Mesothelial cell of epicardium (in vitro differentiated cells): ENCODE measurements at places on chromosomes 2 and 18.
A peak's percentile ranks its signal among the peaks of the same experiment; 100 is the strongest.

DNA sequence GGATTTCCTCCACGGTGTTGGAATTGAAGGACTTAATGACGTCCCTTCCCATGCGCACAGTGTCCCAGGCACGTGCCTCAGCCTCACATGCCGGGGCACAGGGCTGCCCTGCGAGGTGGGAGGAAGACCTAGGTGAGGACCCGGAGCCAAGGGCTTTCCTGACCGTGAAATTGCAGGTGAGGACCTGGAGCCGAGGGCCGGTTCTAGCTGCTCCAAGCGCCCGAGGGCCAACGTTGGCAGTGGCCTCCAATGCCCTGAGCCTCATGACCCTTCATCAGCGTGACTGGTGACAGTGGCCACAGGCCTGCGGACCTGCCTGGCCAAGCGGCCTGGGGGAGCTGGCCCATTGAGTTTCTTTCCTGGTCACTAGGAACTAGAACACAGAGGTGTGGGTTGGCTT is 338.2 kb upstream of the MYT1L start:
- DNase-seq: no peak

DNA sequence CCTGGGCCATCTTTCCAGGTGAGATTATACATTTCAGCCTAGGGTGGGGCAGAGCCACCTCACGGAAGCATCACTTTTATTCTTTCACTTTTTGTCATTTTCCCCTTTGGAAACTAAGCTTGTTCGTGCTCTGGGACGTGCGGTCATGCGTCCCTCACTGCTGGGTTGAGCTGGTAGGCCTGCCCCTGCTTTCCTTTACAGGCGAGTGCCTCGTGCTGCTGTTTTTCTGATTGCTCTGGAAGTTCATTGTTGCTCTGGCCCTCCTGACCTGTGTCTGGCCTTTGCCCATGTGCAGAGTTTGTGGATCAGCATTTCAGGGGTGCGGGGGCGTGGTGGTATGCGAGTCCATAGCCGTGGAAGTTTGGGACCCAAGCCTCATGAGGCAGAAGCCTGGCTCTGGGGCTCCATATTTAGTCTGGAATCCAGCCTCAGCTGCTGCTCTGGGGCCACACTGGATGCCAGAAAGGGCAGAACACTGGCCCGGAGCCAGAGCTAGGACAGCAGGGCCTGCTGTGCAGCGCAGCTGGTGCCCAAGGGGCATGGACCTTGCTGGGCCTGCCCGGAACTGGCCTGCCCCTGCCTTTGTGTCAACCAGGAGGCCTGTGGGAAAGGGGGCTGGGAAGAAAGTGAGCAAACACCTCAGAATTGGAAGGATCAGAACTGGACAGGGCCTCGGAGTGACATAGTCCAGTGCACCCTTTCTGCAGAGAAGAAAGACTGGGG is 51.1 kb downstream of the CTIF start:
- DNase-seq: no peak

DNA sequence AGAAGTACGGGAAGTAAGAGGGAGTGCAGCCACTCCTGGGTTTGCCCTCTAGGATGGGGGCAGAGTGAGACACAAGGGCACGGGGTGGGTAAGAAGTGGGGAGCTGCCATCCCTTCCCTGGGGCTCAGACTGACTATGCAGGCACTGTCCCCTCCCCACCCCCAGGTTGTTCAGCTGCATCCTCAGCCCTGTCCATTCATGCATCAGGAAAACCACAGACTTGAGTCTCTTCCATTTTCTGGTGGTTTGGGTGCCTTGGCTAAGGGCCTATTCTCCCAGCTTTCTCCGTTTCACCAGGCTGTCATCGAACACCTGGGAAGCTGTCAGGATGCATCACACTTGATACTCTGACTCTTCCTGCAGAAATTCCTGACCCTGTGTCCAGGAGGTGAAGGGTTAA is 111.9 kb downstream of the TFCP2L1 start:
- DNase-seq: no peak

- DNase-seq: no peak
These were observed 668.1 kb downstream of the EPHA4 start for GRCh38 chr2:220904015-220904414.

GRCh38 chr18:59514203-59514602 is 155.1 kb upstream of the LMAN1 start:
- DNase-seq: no peak

- DNase-seq: no peak
These were observed 1.6 kb downstream of the CNDP2 start for GRCh38 chr18:74497778-74498177.

GRCh38 chr2:27954771-27955383 is 64.3 kb downstream of the BABAM2 start:
- no peak for DNase-seq

GRCh38 chr2:176488431-176488830 is 219.2 kb downstream of the MTX2 start:
- DNase-seq: no peak

DNA sequence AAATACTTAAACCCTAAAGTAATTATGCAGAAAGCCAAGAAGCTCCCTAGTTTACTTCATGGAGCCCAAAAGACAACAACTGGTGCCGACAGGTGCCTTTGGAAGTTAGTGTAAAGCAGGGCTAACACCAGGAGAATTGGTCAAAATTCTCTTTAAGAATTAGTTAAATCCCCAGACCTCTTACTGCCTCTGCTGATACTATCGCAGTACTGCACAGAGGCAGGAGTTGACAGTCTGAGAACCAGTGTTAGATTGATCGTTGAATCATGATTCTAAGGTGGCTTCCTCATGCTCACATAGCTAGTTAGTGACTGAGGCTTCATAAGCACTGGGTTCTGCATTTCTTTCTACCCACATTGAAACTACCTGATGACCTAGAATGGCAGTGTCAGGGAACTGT is 445.0 kb downstream of the XIRP2 start:
- DNase-seq: no peak

DNA sequence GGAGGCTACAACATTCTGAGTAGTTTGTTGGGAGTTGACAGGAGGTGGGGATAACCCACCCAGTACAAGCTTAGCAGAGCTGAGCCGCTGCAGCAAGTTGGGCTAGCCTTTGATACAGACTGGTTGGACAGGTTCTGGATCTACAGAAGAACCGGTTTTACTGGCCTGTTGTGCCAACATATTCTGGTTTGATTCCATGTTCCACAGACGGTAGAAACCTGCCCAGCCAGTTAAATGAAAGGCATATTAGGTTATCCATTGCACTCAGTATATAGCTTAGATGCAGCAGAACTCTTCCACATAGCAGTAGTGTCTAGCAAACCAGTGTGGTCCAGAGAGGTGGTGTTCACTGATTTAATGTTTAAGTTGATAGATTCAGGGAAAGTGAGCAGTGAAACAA is 19.3 kb upstream of the RBBP8 start:
- peak; percentile 50 for DNase-seq

- DNase-seq: no peak
These were observed 128.2 kb upstream of the CXCR4 start for GRCh38 chr2:136246086-136246669.

- DNase-seq: no peak
These were observed 66.3 kb downstream of the FIGN start for GRCh38 chr2:163669506-163669905.

GRCh38 chr2:36762764-36763490 is 66.4 kb downstream of the VIT start:
- no peak for DNase-seq

DNA sequence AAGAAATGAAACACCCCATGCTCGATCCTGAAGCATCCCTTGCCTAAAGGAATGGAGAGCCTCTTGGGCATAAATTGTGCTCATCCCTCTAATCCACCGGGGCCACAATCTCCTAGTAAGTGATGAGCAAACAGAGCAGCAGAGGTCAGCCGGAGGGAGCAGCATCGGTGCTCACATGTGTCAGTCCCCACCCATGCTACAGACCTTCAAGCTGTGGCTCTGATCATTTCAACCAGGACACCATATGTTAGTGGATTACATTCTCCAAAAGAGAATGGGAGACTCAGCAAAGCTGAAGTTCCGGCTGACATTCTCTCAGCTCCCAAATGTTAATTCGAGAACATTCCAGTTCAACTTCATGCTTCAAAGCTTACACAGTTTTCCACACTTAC is 75.6 kb downstream of the AAK1 start:
- no peak for DNase-seq

DNA sequence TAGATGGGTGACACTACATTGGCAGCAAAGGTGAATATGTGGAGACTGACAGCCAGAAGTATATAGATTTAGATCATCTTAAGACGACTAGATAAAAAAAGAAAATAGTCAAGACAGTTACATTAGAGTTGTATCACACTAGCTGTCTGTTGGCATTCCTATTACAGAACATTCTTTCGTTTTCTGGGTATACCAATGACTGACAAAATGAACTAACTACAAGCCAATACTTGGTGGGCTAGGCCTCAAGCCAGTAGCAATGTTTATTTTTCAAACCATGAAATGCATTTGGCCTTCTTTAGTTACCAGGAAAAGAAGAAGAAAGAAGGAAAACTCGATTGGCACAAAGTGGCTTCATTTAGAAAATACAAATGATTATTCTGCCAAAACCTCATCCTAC is 944.9 kb upstream of the ZEB2 start:
- no peak for DNase-seq

GRCh38 chr18:64444819-64445218 is 295.9 kb upstream of the LINC00305 start:
- DNase-seq: no peak

DNA sequence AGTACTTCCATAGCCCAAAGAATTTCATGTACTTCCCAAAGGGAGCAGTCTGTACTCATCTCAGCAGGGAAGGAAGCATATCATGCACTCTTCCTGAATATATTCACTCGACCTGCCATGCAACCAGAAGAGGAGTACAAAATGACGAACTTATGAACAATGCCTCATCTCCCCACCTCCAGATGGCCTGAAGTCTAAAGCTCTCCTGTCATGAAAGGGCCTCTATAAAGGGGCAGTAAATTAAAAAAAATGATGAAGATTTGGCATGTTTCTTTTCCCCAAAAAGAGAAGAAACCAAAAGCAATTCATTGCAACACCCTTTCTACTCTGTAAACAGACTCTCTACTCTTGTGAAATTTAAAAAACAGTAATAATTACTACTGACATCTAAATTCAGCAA is 1601.1 kb downstream of the LRP1B start:
- DNase-seq: no peak

DNA sequence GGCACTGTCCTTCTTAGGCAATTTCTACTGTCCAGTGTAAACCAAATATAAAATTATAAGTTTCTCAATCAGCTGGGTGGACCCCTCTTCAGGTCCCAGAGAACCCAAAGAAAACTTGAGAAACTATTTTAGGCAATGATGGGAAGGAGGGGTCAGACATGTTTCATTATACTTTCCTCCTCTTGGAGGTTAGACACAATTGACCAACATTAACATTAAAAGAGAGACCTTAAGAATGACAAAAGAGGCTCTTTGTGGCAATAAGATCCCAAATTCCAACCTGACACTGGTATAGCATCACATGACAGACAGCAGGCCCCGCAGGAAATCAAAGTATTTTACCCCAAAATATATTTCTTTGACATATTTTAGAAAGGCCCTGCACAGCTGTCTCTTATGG is 73.1 kb downstream of the LRRTM1 start:
- no peak for DNase-seq

- DNase-seq: no peak
These were observed 240.4 kb downstream of the PRKCE start for GRCh38 chr2:45891719-45892424.

GRCh38 chr2:168626647-168627046 is 170.6 kb downstream of the CERS6 start:
- no peak for DNase-seq

GRCh38 chr2:151338115-151338514 is 19.3 kb upstream of the TNFAIP6 start:
- no peak for DNase-seq

- no peak for DNase-seq
These were observed 283.8 kb upstream of the LYPD1 start for GRCh38 chr2:132953771-132954170.

DNA sequence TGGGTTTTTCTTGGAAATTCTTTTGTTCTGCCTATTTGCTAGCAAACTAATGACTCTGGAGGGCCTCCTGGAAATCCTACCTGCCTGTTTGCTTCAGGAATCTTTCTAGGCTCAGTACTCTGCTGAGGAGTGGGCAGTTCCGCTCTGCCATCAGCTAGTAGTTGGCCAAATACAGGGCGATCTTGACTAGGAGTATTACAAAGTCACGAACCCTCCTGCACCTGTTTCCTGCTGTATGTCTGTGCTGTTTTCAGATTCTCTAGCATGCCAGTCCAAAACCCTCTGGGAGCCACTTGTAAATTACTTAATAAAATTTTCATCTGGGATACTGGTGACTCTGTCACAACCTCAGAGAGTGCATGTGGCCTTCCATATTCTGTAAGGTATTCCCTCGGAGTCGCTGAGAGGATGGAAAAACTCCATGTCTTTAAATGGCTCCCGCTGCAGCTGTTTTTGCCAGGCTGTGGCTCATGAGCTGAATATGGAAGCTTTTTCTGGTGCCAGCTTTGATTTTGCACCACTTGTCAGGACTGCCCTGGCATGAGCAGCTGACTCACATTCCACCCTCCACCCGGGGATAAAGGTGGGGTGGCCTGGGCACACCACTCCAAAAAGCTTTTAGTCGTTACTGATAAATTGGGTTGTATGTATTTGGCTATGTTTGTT is 123.0 kb downstream of the RTN4 start:
- no peak for DNase-seq

DNA sequence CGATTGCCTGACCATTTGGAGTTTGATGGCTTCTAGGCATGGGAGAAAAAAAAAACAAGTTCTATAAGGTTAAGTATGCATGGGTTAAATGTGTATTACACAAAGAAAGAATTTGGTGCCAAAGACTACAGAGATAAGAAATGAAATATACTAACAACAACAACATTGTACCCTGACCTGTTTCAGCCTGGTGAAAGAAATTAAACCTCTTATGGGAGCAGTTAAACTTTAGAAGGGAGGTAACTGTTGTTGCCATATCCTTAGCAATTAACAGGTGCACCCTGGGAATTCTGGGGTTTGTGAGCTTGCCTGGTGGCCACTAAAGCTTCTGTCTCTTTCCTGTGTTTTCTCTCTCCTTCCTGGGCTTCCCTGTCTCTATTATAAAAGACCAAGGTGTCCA is 6.5 kb upstream of the IFIH1 start:
- no peak for DNase-seq

DNA sequence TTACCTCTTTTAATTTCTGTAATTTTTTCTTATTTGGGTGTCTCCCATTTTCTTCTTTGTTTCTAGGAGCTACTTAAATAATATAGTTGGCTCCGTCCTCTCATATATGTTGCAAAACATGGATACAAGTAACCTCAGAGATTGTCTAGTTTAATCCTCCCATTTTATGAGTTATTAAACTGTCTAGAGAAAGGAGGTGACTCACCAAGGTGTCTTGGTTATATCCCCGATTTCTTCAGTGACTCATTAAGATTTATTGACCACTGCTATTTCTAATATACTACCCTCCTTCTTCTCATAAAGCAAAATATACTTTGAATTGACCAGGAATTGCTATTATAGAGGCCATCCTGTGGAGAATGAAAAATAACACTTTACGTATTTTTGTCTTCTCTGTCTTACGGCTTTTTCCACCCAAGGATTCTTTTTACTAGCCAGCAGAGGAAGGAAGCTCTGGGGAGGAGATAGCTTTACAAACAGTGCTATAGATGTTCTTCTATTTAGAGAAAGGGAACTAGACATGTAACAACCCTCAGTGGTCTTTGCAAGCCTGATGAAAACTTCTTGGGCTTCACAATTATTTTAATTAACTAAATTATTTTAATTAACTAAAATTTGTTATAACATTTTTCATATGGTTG is 300.4 kb upstream of the TNP1 start:
- DNase-seq: no peak
